ENCODE measurements at places on chromosomes 4 and X.

DNA sequence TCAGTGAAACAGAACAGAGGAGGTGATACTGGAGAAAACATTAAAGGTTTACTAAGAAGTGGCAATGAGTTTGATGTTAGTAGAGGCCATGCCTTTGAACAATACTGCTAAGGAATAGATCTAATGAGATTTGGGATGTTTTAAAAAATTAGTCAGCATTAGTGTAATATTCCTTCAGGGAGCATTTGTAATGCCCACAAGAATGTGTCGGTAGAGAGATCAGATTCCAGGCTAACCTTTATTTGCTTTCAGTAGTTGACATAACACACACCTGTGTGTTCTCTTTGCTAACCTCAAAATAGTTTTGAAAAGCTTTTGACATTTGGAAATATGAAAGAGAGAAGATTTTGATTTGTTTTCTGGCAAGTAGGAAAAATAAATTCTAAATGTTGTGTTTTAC, 328.8 kb downstream of the BMPR1B start:
- no peak for DNase-seq

DNA sequence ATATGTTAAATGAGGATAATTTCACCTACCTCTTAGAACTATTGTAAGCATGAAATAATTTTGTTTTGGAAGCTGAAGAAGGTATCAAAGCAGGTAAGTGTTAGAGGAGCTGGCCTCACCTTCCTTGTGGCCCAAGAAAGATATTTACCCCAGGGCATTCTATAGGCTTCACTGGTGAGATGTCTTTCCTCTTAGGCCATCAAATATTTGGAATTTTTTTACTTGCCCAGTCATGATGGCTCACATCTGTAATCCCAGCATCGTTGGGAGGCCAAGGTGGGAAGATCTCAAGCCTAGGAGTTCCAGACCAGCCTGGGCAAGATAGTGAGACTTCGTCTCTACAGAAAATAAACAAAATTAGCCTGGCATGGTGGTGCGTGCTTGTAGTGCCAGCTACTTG, 6.1 kb upstream of the SMS start:
- DNase-seq, result no peak

DNA sequence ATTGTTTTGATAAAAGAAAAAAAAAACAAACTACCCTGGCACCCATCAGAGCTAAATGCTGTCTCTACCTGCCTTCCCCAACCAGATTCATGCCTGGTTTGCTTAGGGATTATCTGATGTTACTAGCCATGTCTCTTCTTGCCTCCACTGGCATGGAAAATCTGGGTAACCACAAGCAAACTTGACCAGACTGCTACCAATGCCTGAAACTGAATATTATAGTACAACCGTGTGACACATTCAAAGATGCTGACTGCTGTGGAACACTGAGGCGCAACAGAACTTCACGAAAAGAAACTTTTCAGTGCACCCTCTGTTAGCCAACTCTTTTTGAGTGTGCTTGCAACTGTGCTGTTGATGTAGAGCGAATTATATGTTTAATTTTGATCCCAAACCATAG, 228.1 kb downstream of the CBR4 start:
- DNase-seq, result no peak

- no peak for DNase-seq
Measured at GRCh38 chr4:87041141-87041540, 106.3 kb downstream of the AFF1 start.

- DNase-seq, result peak; percentile 70
Measured at GRCh38 chrX:119512146-119512800, 44.0 kb downstream of the SLC25A5 start.

GRCh38 chrX:84188320-84188834, 378 bp upstream of the RPS6KA6 start:
- no peak for DNase-seq

- DNase-seq, result no peak
Measured at GRCh38 chr4:85700362-85700761, 225.4 kb downstream of the ARHGAP24 start.

Measured in NB4 (cell line).